ENCODE measurements at places on chromosomes 5 and 9. TPM values are rescaled to one million over a fixed set of nuclear protein-coding genes. Genes with fewer than 3 reads are reported as not detected.

The C9orf153 gene
- total RNA-seq = 0.27 TPM

The SPINK7 gene
- not detected for total RNA-seq

The PAEP gene
- not detected for total RNA-seq

The ANKDD1B gene
- not detected for total RNA-seq

The IL7R gene
- total RNA-seq = 4.7 TPM

Data from OCI-LY7 (cell line).